Activated B cell treated with CpG ODN at 0.5 μM for 24 hours (primary cell): ENCODE measurements at places on chromosomes 7 and 10. TPM values are rescaled to one million over a fixed set of nuclear protein-coding genes. Genes with fewer than 3 reads are reported as not detected.

GRCh38 chr10:44030738-44031137, 354.2 kb downstream of the CXCL12 start:
- no peaks in the 10 kb centered on the region for H3K4me1 ChIP-seq
- H3K27me3 ChIP-seq: peaks cover 3% of the 10 kb centered on the region
- no peak overlapping the region for H3K4me3 ChIP-seq
- DNase-seq: no peak

GRCh38 chr10:62723375-62723774, 81.1 kb upstream of the ADO start:
- no peaks in the 10 kb centered on the region for H3K36me3 ChIP-seq
- no peaks in the 10 kb centered on the region for H3K27me3 ChIP-seq
- DNase-seq: no peak
- H3K4me3 ChIP-seq: no peak overlapping the region
- no peaks in the 10 kb centered on the region for H3K4me1 ChIP-seq
- H3K27ac ChIP-seq: no peak overlapping the region

DNA sequence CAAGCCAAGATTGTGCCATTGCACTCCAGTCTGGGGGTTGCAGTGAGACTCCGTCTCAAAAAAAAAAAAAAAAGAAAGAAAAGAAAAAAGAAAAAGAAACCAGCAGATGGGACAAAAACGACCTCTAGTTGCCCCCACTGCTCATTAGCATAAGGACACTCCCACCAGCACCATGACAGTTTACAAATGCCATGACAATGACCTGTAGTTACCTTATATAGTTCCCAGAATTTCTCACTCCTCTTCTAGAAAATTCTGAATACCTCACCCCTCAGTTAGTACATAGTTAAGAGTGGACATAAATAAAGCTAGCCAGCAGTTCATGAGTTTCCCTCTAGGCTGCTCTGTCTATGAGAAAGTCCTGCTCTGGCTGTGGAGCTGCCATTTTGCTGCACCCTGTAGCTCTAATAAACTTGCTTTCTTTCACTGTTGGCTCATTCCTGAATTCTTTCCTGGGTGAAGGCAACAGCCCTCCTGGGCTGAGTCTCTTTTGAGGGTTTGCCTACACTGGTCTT, 276.8 kb upstream of the AKR1E2 start:
- peaks cover 8% of the 10 kb centered on the region for H3K27me3 ChIP-seq
- H3K27ac ChIP-seq: no peak overlapping the region
- H3K4me1 ChIP-seq: no peaks in the 10 kb centered on the region
- no peaks in the 10 kb centered on the region for H3K36me3 ChIP-seq
- no peak for DNase-seq
- H3K4me3 ChIP-seq: no peak overlapping the region

DNA sequence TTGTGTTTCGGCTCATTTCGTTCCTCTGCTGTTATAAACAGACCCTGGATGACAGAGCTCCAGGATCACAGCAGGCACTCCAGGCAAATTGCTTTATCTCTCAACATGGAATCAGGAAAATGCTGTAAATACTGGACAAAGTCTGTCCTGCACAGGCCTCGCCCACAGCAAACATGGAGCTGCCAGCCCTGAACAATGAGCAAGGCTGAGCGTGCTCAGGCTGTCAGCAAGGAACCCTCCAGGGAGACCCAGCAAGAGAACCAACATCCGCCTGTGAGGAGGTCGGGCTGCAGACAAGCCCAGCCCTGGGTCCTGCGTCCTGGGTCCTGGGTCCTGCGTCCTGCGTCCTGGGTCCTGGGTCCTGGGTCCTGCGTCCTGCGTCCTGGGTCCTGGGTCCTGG, 180.8 kb downstream of the PTPRN2 start:
- H3K4me1 ChIP-seq: no peaks in the 10 kb centered on the region
- H3K27ac ChIP-seq: no peak overlapping the region
- no peaks in the 10 kb centered on the region for H3K27me3 ChIP-seq
- no peak for DNase-seq
- H3K36me3 ChIP-seq: no peaks in the 10 kb centered on the region

- H3K36me3 ChIP-seq: no peaks in the 10 kb centered on the region
- H3K4me1 ChIP-seq: peaks cover 6% of the 10 kb centered on the region
- H3K27me3 ChIP-seq: peaks cover 8% of the 10 kb centered on the region
- no peak overlapping the region for H3K27ac ChIP-seq
- DNase-seq: no peak
- no peak overlapping the region for H3K4me3 ChIP-seq
These were observed 16.1 kb upstream of the SEC61G start for GRCh38 chr7:54774785-54775740.

DNA sequence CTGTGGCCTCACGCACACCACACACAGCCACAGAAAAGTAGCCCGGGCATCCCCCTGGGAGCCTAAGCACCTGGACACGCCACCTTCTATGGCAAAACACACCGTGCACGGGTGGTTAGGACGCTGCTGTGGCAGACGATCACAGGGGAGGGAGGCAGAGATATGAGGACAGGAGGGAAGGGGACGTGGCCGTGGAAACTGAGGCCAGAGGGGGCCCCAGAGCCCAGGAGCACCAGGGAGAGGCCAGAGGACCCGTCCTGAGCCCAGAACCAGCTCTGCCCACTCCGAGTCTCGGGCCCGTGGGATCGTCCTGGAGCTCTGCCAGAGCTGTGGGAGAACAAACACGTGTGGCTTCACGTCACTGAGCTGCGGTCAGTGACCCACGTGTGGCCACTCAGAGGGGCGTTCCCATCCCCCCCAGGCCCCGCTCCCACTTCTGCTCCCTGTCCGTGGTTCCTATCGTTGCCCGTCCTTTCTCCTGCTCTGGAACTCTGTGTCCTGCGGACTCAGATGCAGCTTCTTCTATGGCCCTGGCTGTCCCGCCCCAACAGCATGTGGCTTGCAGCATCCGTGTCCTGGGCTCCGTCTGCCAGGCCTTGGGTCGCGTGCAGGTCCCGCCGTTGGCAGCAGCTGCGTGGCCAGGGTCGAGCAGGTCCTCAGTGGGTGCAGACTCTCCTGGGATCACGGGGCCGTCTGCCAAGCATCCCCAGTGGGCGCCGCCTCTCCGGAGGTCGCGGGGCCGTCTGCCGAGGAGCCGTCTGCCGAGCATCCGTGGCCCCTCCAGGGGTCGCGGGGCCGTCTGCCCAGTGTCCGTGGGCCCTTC, 31.0 kb downstream of the GET4 start:
- no peak for DNase-seq
- no peak overlapping the region for H3K4me3 ChIP-seq
- H3K27ac ChIP-seq: no peak overlapping the region
- H3K36me3 ChIP-seq: no peaks in the 10 kb centered on the region

GRCh38 chr10:31757386-31757791, 171.2 kb downstream of the ARHGAP12 start:
- no peak for DNase-seq
- no peak overlapping the region for H3K27ac ChIP-seq
- peaks cover 3% of the 10 kb centered on the region for H3K36me3 ChIP-seq

Gene CNTNAP2
- total RNA-seq: 0.84 and 1.3 TPM in 2 replicates

Gene PLEKHS1
- 0.07 TPM in 1 of 2 replicates, not detected in the other for total RNA-seq

Gene TMEM184A
- not detected in 2 replicates for total RNA-seq

Gene ASZ1
- not detected in 2 replicates for total RNA-seq

Gene FAM25A
- total RNA-seq: not detected in 2 replicates

Gene AHR
- total RNA-seq: 21.4 and 24.4 TPM in 2 replicates
